ENCODE measurements at places on chromosomes 6 and 20.

- DNase-seq, result no peak
Measured at GRCh38 chr6:166908811-166909210, 47.5 kb downstream of the RNASET2 start.

- no peak for DNase-seq
Measured at GRCh38 chr6:157229713-157230112, 93.6 kb downstream of the TMEM242 start.

DNA sequence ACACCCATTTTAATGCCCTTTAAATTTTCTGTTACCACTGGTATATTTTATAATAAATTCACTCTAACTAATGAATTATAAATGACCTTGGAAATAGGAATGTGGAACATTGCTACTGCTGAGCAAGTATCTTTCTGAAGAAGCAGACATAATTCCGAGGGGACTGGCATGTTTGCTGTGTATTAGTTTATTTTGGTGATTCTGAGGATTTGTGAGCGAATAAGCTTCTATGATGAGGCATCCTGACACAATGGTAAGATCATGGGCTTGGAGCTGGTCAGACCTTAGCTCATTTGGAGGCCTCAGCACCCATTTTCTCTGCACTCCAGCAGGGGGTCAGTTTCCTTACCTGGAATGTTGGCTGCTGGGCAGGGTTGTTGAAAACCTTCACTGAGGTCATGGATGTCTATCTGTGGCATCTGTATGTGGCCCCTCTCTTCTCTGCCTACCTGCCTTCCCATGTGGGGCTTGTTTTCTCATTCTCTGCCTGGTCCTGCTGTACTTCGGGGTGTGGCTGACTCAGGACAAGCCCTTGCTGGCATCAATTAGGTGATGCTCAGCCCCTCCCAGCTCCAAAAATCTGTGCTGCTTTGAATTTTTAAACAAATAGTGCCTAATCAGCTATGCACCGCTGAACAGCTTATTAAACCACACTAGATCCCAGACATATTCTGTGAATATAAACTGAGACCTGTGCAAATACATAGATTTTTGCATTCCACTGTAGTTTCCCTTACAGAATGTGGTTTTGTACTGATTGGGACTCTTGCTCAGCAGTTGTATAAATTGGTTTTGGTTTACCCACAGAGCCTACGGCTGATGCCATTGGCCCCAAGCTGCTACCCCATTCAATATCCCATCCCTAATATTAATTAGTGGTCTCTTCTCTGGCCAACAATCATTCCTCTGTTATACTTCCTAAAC, 10.7 kb downstream of the ARID1B start:
- no peak for DNase-seq

DNA sequence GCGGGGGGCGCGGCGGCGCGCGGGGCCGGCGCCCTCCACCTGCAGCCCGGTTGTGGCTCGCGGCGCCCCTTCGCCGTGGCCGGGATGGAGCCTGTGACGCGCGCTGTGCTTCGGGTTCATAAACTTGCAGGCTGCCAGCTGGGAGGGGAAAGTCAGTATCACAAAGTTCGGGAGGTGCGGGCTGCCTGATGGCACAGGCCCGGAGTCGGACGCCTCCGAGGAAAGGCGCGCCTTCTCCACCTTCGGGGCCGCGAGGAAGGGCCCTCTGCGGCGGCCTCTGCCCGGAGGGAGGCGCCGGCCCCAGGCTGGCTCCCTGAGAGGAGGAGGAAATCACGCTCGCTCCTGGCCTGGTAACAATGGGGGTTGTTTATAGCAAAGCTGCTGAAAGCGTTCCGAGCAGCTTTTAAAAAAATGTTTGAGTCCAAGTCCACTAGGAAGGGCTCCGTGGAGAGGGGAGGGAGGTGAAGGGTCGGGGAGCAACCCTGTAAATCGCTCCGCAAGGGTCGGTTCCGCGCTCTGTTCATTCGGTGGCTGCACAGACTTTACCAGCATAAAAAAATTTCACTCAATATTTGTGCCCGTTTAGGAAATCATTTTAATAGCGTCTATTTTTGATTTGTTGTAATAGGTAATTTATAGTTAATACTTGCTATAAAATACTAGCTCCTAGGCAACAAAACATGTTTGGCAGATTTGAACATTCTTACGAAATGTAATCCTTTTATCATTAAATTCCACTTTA, 1.0 kb downstream of the AFDN start:
- peak; percentile 44 for DNase-seq

DNA sequence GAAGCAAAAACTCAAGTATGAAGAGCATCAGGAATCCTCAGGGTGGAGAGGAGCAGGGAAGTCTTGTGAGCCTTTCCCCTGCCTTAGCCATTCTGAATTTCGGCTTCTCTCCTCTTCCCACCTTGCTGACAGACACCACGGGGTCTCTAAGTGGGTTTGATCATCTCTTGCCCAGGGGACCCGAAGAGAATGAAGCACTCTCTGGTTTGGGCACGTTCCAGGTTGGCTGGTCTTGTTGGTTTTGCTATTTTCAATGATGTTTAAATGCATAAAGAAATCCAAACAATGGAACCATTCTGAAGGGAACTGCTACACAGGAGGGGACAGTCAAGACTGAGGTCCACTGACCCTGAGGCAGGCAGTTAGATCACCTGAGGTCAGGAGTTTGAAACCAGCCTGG, 131.7 kb downstream of the PXDC1 start:
- no peak for DNase-seq

DNA sequence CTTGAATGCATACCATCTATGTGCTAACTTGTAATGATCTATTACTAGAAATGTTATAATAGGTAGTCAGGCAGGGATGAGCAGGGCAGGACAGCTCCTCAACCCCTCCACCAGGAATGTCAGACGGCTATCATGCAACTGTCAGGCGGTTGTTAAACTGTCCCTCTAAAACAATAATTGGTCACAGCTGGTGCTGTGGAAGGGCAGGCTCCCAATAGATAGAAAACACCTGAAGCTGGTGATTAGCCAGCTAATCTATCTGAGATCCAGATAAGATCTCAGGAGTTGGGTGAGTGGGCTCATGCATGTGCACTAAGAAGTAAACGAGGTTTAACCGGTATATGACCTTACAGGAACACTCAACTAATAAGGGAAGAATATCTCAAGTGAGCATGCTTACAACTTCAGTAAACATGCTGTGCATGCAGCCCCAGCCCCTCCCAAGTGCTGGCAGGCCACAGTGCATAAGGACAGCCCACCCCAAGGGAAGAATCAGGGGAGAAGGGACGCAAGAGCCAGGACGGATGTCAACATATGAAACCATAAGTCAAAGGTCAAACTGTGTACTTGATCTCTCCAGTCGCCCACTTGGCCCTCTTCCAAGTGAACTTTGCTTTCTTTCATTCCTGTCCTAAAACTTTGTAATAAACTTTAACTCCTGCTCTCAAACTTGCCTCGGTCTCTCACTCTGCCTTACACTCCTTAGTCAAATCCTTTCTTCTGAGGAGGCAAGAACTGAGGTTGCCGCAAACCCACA, 566.2 kb upstream of the NRSN1 start:
- peak; percentile 67 for DNase-seq

- DNase-seq, result no peak
Measured at GRCh38 chr6:10314163-10314955, 100.5 kb downstream of the TFAP2A start.

DNA sequence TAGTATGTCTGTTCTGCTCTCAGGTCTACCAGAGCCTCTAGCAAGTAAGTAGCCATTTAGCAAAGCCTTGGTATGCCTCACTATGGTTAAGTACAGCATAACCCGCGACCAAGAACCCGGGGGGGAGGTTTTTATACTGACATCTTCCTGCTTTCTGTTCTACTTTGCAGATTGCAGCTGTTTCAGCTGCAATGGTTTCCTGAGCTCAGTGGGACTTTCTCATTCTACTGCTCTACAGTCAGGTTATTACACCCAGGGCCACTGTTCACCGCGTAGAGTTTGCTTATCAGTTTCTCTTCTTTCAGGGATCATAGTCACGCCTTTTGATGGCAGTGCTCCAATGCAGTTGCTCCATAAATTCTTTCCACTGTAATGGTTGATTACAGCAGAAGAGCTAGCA, 631.3 kb downstream of the TFAP2A start:
- DNase-seq, result no peak

- no peak for DNase-seq
Measured at GRCh38 chr6:34556031-34556471, at the start of gene SPDEF. TSS of gene SPDEF (minus strand) at chr6:34556329. CDS start at chr6:34544455, 11,874 bp downstream.

- DNase-seq, result no peak
Measured at GRCh38 chr6:142026471-142026870, 106.3 kb upstream of the GJE1 start.

GRCh38 chr20:63261795-63262528, 7.7 kb upstream of the NKAIN4 start:
- no peak for DNase-seq

DNA sequence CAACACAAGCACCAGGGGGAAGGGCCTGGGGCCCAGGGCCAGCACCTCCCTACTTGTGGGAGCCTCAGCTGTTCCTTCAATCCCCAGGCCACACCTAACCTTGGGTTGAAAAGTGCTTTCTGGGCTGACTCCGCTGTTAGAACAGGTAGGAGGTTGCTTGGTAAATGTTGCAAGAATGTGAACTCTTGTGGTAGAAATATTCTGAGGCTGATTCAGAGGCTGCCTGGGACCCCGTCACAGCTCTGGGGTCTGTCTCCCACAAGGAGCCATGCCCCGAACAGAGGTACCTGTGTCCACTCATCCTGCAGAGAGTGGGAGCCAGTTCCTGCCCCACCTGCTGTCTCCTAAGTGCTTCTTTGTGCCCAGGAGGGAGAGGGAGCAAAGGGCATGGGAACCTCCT, 14.4 kb upstream of the MAS1L start:
- no peak for DNase-seq

DNA sequence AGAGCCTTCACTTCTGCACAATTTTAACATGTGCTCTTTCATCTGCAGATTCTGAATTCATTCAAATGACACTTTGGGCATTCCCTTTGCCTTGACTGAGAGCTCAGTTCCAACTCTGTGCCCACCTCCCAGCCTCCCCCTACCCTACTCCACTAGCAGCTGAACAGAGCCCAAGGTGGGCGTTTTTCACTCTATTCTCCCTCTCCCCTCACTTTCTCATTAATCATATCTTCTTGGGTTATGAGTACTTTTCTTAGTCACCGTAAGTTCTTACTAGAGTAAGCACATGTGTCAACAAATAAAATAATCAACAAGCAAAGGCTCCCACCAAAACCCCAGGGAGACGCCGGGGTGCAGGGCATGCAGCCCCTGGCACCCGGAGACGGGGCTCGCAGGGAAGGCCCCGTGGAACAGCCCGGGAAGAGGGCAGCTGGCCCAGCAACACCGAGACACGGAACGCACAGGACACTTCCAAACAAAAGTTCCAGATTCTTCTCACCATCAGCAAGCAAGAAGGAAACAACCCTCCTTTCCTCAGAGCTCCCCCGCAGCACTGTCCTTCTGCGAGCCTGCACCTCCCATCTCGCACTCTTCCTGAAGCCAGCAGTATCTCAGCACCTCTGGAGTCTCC, 34.1 kb downstream of the TAF4 start:
- DNase-seq, result no peak

DNA sequence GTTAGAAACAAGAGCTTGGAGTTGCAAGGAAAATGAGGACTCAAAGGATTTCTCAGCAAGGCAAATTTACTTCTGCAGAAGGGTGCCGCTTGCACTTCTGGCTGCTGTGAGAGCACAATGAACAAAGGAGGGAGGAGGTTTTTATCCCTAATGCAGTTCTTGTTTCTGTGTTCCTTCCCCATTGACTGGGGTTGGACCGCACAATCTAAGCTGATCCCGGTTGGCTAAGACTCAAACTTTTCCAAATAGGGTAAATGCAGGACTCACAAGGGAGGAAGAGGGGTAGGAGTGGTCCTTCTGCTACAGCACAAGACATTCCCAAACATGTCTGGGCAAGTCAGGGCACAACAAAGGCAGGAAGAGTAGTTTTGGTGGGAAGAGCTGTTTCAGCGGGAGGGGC, 249.6 kb upstream of the MOCS1 start:
- DNase-seq, result no peak

- DNase-seq, result no peak
Measured at GRCh38 chr6:51025082-51025777, 206.6 kb downstream of the TFAP2B start.

- DNase-seq, result no peak
Measured at GRCh38 chr6:73481969-73482368, 20.4 kb downstream of the MTO1 start.

DNA sequence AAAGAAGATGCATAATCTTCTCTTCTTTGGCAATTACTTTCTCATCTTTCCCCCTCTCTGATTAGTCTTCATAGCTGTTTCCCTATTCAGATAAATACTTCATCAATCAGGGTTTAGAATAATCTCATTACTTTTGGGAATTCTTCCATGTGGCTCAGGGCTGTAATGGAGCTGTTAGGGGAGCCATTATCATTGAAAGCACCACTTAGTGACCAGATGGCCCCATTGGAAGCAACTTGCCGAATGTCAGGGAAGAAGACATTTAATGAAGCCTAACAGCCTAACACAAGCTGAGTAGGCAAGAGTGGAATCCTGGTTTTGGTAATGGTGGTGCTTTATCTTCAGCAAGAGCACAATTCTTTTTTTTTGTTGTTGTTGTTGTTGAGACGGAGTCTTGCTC, 45.0 kb downstream of the TIAM2 start:
- peak; percentile 74 for DNase-seq

- peak; percentile 89 for DNase-seq
Measured at GRCh38 chr6:107847844-107848802, 24.0 kb upstream of the SCML4 start.

DNA sequence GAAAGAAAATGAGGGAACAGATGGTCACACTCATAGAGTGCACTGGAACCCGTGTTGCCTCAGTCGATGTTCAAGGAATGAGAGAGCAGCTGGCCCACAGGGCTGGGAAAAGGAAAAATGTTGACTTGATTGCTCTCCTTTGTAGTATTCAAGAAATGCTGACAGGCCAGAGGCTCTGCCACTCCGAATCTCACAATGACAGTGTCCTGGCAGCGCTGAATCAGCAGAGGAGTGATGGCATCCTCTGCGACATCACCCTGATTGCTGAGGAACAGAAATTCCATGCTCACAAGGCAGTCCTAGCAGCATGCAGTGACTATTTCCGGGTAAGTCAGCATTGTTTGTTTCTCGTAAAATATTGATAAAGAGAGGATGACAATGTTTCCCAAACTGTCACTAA, 51.3 kb downstream of the KLHL32 start:
- no peak for DNase-seq

DNA sequence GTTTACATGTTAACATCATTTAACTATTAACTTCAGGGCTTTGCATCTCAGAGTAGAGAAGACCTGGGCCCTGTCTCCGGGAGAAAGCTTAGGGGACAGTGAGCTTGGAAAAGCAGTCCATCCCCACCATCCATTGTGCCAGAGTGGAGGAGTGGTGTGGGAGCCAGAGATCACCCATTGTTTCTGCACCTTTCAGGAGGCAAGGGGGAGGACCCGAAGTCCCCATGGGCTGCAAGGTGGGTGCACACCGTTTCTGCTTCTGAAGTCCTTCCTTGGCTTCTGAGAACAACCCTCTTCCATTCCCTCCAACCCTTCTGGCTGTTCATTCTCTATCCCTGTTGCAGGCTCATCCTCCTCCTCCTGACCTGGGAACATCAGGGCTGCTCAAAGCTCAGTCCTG, 4.0 kb upstream of the PPP1R3G start:
- DNase-seq, result no peak
